ENCODE measurements at places on chromosomes 2 and 18.
A peak's percentile ranks its signal among the peaks of the same experiment; 100 is the strongest.

GRCh38 chr2:145644820-145645302 is 1124.9 kb upstream of the ZEB2 start:
- DNase-seq, result peak; percentile 17

- peak; percentile 31 for DNase-seq
Measured at GRCh38 chr2:12277241-12278034, 439.3 kb upstream of the TRIB2 start.

- no peak for DNase-seq
Measured at GRCh38 chr2:237919593-237919992, 47.2 kb upstream of the UBE2F start.

- peak; percentile 85 for DNase-seq
Measured at GRCh38 chr18:27954226-27954625, 222.7 kb downstream of the CDH2 start.

All from fibroblast of pulmonary artery (primary cell).